Stimulated activated CD4-positive, alpha-beta T cell treated with anti-CD3 and anti-CD28 coated beads, Interleukin-1b, Interleukin-23, amount 100 ng/mL, for 4 hours (primary cell): ENCODE measurements at places on chromosomes 6 and 20.

- no peak for DNase-seq
These were observed 110.5 kb downstream of the B3GAT2 start for GRCh38 chr6:70846207-70846835.

DNA sequence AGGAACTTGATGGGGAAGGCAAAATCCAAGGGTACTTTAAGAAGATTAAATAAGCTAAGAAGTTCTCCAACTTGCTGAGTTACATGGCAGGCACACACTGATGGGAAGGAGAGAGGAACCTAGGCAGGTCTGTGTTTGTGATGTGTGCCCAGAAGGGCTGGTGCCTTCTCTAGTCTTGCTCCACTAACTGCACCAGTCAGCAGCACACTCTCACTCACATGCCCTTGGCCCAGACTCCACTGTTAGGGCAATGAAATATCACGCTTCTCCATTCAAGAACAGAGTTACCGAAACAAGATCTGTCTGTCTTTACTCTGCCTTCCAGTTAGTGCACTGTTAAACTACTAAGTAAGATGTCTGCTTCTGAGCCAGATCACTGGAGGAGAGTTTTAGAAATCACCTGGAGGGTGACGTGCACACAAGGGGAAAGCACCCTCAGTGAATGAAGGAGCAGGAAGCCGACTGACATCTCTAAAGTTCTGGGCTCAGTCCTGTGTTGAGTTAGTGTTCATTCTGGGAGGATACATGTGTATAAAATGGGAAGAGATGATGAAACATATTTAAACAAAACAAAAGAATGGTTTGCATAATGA, 251.1 kb downstream of the FOXC1 start:
- no peak for DNase-seq

DNA sequence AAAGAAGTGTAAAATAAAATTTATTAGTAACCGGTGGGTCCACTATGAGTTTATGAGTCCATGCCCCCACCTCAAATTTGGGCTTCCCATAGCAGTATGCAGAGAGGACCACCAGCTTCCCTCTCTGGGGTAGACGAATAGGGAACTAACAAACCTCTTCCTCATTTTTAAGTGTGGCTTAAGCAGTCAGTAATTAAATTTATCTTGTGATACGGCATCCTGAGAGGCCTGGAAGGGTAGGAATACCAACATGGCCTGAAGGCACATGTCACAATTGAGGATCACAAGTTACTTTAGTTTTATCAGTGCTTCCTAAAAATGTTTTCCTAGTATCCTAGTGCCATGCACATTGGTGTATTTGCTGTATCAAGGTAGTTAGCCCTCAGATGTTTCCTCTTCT, 239.9 kb downstream of the HIVEP2 start:
- DNase-seq: no peak

DNA sequence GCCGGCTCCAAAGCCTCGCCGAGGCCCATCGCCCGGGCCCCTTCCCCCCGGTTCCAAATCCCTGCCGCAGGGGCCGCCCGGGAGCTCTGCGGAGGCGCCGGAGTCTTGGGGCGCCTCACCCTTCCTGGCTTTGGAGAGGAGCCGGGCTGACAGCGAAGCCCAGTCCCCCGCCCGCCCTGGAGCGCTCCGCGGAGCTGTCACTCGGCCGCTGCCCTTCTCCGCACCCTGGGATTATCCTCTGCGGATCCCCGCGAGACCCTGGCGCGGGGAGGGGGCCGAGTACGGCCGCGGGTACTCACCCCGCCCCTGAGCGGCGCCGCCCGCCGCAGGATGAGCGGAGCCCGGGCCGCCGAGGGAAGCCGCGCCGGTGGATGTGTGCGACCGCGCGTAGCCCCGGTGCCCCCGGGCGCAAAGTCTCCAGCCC, 343 bp downstream of the SNAP91 start:
- no peak for DNase-seq

DNA sequence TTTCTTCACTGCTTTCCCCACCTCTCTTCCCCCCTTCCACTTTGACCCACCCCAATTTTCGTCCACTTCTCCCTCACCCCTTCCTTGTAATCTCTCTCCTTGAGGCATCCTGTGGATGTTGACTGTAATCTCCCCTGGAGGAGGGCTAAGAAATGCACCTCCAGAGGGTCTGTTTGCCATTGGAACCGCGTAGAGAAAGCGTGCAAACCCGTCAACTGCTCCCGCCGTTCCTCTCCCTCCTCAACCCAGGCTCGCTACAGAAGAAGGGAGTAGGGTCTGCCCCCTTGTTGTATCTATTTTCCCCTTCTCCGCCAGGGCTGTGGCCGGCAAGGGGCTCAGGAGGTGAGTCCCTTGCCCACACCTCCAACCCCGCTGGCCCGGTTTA, 502 bp upstream of the HTR1E start:
- DNase-seq: no peak

DNA sequence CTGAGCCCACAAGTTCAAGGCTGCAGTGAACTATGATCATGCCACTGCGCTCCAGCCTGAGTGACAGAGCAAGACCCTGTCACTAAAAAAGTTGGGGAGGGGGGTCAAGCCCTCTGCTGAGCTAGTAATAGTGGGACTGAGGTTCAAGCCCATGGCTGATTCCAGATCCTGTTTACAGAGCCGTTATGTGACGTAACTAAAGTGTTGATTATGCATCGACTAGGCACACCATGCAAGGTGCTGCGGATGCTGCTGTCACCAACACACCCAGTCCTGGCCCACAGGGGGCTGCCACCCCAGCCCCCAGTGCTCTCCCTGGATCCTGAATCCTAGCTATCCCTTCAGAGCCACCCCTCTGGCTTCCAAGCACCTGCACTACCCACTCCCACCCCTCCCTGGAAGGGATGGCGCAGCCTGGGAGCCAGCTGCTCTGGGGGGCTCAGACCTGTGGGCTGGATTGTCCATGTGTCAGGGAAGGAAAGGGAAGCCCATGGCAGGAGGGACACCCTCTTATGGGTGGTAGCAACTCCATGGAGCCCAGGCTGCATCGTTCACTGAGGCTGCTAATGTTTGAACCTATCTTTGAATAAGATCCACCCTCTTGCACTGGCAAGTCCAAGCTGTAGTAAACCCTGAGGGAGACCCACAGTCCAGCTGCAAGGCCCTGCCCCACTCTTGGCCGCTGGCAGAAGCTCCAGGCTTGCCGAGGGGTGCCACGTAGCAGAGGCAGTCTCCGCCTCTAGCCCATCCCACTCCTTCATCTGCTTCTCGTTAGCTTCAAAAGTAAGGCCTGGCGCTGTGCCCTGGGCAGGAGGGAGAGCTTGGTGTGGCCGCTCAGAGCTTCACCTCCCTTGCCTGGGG, 95.0 kb downstream of the SNX5 start:
- DNase-seq: no peak

- DNase-seq: no peak
These were observed 3.1 kb upstream of the CLDN20 start for GRCh38 chr6:155260686-155261085.

DNA sequence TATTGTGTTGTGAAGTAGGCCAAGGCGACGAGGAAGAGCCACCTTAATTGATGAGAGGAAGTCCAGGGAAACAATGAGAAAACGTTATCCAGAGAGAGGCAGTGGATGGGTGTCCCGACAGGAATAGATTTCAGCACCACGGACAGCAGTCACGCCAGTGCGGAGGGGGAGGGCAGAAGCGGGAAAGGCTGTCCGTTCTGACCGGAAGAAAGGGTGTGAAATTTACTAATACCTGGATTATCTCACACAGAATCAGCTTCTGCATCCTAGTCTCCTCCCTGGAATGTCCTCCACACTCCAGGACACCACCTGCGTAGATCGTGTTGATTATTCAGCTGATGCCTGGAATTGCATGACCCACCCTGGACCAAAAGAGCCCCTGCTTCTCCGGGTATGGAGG, 7.4 kb upstream of the BPIFA3 start:
- DNase-seq: peak; percentile 6

GRCh38 chr6:64006246-64006645, 370.6 kb downstream of the PHF3 start:
- no peak for DNase-seq

GRCh38 chr6:83198486-83199172, 5.5 kb downstream of the RWDD2A start:
- DNase-seq: no peak

- DNase-seq: no peak
These were observed 181.2 kb downstream of the ZDHHC14 start for GRCh38 chr6:157561929-157562810.

DNA sequence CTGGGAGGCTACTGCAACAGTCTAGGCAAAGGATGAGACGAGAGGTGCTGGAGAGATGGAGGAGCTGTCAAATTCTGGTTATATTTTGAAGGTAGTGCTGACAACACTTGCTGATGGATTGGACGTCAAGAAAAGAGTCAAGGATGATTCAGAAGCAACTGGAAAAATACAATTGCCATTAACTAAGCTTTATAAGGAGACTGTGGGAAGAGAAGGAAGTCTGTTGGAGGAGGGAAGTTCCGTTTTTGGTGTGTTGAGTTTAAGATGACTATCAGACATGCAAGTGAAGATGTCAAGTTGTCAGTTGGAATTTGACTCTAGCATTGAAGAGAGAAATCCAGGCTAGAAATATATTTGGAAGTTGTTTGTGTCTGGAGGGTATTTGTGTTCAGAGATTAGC, 358.1 kb downstream of the RNGTT start:
- no peak for DNase-seq

DNA sequence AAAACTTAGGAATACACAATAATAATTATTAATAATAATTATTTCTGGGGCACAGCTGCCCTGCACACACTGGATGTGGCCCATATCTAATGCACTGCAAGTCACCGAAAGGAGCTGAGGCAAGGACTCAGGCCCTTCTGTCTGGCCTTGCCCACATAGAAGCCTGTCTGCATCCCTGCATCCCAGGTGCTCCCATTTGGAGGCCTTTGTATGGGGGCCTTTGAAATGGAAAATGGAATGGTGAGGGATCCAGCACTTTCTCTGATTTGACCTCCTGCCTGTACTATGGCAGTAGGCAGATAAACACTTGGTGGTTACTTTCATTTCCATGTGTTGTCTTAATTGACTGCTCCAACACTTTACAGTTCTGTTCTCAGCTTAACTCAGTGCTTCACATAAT, 75.7 kb upstream of the PTCHD4 start:
- no peak for DNase-seq

GRCh38 chr6:128882991-128883611, at the start of gene LAMA2:
LAMA2 (plus strand) TSS chr6:128883138; CDS start chr6:128883246, 108 bp downstream.
- DNase-seq: no peak

GRCh38 chr6:122050242-122050755, 349.2 kb upstream of the HSF2 start:
- no peak for DNase-seq

DNA sequence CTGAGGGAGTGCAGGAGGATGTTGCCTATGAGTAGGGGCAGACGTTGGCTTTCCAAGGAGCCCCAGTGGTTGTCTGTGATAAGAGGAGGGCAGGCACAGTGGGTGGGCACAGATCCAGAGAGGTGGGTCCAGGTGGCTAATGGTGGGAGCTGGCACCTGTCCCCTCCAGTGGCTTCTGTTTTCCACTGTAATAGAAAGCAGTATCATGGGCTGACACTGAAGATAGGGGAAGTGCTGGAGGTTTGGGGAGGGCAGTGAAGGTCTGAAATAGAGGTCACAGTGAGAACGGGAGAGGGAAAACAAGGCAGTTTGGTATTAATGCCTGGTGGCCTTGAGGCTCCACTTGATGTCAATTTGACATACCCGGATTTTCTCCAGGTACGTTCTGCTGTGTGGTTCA, 10.5 kb upstream of the TXNDC5 start:
- no peak for DNase-seq

DNA sequence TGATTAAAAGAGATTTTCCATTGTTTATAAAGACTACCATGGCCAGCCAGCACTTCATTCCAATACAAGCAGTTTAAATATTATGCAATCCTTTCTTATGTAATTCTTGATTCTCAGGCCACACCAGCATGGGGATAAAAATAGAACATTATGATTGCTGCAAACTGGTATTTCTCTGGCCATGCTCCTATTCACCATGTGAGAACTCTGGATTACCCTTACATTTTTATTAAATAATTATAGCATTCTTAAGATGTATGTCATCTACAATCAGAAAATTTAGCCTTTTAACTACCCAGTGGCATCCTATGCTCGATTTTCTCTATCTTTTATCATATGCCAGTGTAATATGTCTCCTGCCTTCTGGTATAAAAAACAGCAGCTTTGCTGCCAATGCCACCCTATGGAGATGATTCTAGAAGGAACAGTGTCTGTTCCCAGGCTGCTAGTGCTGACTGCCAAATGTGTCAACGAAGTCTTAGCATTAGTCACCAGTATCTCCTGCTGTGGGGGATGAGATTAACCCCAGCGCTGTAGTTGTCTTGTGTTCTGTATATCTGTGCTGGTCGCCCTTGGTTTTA, 501.4 kb downstream of the BCKDHB start:
- DNase-seq: no peak

GRCh38 chr6:56567501-56567900, 75.2 kb downstream of the DST start:
- no peak for DNase-seq

DNA sequence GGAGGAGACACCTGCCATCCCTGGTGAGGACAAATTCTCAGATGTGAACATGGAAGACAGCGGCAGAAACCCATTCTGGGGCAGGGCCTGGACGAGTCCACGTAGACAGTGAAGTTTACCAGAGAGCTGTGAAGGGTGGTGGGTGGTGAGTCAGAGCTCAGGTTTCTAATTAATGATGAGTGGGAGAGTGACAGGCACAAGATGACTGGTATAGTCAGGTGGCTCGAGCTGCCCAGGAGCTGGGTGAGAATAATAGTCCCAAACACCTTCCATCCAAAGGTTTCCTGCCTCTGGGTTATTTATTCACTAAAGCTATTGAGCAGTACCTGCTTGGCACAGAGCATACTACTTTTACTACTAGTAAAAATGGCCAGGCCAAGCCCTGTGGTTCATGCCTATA, 6.0 kb downstream of the TLDC2 start:
- no peak for DNase-seq

GRCh38 chr20:18724077-18724476, 89.5 kb upstream of the SCP2D1 start:
- no peak for DNase-seq

DNA sequence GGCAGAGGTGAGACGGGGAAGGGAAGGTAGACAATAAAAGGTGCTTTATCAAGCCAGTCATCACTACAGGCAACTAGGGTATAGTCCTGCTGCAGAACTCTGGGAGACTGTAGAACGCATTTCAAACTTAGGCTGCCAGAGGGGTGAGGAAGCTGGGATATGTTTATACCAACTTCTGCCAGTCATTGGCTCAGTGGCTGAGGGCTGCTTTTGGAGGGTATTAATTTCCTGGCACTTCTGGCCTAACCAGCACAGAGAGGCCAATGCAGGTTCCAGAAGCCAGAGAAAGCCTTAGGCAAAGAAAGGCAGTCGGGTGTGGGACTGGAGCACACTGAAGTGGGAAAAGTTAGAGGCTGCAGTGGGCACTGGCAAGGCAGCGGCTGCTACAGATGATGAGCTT, 3.9 kb upstream of the CPNE5 start:
- DNase-seq: no peak

- DNase-seq: no peak
These were observed 494.7 kb upstream of the MAP3K7 start for GRCh38 chr6:91081452-91082067.

GRCh38 chr6:112468359-112468758, 121.2 kb downstream of the RFPL4B start:
- no peak for DNase-seq

DNA sequence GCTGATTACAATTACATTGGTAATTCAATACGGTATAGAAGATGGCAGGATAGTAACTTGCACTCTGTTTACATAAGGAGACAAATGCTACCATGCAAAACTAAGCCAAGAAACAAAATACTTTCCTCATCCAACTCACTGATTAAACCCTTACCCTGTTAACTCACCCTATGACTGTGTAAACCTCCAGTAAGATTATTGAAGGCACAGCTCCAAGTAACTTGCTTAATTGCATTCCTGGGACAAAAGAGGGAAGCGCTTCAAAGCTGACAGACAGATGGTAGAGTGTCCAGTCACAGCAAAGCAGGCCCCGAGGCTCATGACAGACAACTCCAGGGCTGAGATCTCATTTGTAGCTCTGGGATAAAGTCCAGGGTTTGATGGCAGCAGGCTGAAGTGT, 6.9 kb upstream of the KIF16B start:
- no peak for DNase-seq
